Activated CD8-positive, alpha-beta memory T cell treated with anti-CD3 and anti-CD28 coated beads for 4 hours (primary cell): ENCODE measurements at places on chromosomes 6 and 20.

DNA sequence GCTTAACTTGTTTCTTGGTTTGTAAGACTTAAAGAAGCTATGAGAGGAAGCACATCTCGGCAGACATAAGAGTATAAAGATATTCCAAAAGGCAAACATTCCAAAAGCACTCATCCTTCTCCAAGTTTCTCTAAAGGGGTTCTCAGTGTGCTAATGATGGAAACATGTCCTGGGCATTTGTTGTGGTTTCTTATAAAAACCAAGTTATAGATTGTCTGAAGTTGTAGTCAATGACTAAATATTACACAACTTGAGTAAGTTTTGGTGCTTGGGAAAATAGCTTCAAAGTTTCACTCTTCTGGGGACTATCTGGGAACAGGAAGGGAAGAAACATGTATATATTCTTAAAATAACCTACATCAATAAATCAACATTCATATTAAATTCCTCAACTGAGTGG lies 128.3 kb upstream of the TBX18 start:
- no peak for DNase-seq

DNA sequence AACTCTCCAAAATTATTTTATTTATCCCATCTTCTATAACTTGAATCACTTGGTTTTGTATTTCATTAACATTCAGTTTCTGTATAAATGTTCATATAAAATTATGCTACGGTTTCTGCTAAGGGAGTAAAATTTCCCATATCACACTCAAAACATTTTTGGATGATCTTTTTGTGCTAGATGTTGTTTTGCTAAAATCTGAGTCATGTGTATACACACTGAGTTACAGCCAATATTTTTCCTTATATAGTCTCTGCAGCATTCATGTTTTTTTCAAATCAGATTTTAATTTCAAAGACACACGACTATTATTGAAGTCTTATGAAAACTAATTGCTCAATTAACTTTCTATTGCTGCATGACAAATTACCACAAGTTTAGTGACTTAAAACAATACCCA lies 54.3 kb upstream of the SLC2A12 start:
- no peak for DNase-seq

DNA sequence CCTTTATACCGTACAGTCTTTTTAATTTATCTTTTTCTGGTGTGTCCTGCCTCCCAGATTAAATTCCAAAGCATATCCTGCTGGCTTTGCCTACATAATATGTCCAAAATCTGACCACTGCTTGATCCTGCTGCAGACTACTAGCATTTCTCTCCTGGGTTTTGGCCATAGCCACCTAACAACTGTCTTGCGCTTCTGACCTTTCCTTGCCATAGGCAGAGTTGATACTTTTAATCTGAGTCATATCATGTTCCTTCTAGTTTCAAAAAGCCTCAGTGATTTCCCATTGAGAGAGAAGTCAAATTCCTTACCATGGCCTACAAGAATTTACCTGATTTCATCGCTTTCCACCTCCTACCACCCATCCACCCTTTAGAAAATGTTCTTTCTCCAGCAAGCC lies 104.8 kb downstream of the BCKDHB start:
- no peak for DNase-seq

DNA sequence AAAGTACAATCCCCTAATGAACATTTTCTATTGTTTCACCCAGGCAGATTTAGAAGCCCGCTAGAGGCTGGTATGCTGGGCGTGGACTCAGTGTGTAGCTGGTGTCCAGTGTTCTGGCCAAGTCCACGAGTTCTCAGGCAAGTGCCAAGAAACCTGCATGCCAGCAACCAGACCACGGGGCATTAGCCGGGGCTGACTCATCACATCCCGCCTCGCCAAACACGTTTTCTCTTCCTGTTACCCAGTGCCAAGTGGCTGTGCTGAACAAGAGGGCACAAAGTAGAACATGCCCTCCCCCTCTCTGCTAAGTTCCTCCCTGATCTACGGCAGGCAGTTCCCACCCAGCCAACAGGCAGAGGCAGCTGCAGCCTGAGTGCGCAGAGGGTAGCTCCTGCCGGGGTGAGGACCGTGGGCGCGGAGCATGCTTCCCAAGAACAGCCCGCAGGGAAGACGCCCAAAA lies 29.6 kb downstream of the RAMACL start:
- no peak for DNase-seq

DNA sequence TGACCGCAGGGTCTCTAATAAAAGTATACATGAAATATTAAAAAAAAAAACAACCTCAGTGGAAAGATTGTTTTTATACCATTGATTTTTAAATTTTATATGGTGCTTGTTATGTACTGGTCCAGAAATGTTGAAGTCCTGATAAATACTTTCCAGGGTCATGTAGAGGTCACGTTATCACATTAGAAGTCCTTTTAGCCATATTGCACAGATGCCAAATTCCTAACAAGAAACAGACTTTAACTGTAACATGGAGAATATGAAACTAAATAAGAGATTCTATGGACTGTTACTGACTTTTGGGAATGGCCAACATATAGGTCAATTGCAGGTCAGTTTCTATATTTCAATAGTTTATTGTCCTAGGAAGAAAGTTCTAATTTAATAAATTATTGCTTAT lies 89.0 kb downstream of the ADGRB3 start:
- no peak for DNase-seq

DNA sequence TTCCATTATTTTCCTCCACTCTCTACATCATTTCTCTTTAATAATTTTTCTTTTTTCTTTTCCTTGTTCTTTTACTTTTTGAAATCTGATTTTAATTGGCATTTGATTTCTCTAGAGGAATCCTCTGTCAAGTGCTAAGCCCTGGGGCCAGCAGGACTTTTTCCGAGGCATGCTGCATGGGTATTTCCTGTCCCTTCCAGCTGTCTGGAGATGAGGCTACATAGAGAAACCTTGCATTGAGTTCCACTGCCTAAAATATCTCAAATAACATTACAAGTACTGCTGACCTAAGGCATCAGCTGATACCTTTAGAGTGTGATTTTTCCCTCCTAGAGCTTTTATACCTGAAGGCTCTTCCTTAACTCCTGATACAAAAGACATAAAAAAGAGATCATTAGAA lies 6.2 kb downstream of the RNF217 start:
- no peak for DNase-seq

DNA sequence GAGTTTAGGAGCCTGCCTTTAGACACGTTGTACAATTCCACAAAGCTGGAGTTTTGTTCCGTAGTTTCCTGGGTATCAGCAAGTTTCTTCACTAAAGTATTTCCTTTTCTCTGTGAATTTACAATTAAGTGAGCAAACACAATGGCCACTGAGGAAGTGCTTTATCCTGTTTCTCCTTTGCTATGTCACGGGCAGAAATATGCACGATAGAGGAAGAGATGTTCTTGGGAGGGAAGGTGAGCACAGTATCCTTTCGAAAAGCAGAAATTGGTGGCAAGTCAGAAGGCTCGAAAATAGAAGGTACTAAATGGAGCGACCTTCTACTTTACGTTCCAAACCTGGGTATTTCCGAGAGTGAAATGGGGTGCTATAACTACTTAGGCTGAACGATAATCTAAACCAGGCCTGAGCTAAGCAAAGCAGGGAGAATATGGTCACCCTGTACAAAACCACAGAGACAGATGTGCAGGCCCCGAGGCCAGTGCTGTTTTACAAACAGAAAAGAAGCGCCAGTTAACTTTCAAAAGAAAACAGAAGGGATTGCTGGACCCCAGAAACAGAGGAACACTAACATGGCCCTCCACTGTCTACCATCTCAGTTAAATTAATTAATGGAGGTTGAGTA lies 259.6 kb downstream of the TBC1D7 start:
- DNase-seq: no peak

DNA sequence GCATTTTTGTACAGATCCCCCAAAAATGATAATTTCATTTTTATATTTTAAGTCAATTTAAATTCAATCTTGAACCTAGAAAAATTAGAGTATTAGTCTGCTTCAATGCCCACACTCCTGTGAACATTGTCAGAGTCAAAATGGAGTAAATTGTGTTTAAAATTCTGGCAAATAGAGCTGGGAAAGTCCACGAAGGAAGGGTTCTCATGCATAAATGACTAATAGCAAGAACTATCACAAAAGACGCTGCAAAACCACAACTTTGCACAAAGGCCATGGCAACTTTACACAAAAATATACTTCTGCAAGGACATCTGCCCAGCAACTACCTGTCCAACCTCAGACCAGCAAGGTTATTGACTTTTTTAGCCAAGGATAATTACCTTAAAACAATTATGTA lies 203.2 kb upstream of the SMLR1 start:
- DNase-seq: no peak

GRCh38 chr20:11454966-11455799 lies 462.5 kb upstream of the BTBD3 start:
- no peak for DNase-seq

DNA sequence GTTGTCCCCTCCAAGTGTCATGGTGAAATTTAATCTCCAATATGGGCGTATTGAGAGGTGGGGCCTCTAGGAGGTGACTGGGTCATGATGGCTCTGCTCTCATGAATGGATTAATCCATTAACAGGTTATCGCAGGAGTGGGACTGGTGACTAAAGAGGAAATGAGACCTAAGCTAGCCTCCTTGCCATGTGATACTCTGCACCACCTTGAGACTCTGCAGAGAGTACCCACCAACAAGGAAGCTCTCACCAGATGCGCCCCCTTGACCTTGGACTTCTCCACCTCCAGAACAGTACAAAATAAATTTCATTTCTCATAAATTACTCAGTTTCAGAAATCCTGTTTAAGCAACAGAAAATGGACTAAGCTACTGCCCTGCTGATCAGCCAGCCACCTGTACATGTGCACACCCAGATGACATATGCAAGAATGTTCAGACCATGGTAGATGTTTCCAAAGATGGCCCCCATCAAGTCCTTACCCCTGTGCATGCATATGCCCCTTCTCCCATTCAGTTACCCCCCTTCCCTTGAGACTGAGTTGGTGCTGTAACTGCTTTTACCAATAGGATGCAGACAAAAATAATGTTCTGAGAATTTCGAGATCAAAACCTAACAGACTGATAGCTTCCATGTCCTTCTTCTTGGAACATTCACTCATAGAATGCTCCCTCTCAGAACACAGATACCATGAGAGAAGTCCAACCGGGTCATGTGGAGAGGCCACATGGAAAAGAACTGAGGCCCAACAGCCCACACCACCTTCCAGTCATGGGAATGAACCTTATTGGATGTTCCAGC lies 28.4 kb downstream of the MAP3K5 start:
- DNase-seq: no peak

- no peak for DNase-seq
Measured at GRCh38 chr6:3128356-3129108, 10.0 kb downstream of the BPHL start.

- no peak for DNase-seq
Measured at GRCh38 chr6:220721-221475, 71.4 kb upstream of the DUSP22 start.

DNA sequence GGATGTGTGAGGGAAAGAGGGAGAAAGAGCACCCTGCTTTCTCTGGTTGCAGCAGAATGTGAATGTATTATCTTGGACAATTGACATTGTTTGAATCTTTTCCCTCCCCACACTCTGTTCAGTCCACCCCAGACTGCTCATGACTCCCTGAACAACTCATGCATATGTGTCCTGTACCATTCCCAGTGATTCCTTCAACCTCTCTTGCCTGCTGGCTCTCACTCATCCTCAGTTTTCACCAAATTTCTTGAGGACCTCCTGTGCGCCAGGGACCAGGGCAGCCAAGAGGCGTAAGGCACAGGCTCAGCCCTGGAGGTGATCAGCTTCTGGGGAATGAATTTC lies 5.4 kb downstream of the NOX3 start:
- DNase-seq: no peak

DNA sequence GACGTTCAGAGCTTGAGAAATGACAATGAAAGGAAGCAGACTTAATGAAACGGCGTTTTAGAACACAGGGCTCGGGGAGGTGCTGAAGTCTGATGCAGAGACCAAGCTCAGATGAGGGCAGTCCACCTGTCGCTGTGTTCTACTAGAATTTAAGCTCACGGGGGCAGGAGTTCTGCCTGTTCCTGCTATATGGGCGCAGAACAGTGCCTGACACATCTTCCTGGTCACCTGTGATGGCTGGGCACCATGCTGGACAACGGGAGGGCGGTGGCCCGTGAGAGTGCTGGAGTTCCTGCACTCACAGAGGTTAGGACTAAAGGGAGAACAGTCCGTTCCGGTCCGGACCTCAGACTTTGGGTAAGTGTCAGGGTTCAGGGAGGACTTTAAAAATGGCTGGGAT lies 130.6 kb downstream of the ERMARD start:
- no peak for DNase-seq

DNA sequence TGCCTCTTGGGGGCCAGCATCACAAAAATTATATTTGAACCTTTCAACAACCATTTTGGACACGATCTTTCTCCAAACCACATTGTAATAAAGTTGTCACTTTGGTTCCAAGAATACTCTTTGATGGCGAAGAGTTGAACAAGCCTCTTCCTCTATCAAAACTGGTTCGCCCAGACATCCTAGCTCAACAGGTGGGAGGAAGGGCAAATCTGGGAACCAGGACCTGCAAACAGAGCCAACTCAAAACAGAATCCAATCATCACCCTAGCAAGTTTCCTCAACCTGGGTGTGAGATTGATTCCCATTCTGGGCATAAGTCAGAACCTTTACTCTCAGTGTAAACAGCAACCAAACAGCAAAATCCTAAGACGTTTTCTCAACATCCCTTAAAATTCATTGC lies 141.2 kb upstream of the RREB1 start:
- DNase-seq: no peak

DNA sequence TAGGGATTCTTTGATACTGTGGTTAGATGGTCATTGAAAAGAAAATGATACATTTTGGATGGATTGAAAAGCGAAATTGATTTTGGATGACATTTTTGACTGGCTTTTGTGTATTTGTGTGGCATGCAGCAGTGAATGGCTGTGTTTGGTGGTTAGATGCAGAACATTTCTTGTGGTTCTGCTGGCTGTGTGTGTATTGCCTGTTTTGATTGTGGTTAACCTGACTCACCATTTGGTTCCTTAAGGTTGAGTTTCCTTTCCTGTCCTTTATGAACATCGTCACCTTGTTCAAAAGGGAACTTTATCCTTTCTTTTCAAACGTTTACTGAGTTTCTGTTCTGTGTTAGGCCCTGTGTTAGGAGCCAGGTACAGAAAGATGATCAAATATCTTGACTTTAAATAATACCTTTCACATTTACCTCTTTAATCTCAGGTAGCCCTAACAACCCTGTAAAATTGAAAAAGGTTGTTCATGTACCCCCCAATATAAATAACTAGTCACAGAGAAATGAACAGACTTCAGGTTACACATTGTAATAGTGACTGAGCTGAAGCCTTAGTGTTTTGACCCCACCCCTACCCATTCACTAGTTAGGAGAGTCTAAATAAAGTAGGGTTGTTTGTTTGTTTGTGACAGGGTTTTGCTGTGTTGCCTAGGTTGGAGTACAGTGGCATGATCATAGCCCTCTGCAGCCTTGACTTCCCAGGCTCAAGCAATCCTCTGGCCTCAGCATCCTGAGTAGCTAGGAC lies 23.8 kb downstream of the ANKS1A start:
- no peak for DNase-seq

GRCh38 chr6:136253734-136254133 lies 3.6 kb upstream of the MTFR2 start:
- DNase-seq: no peak

DNA sequence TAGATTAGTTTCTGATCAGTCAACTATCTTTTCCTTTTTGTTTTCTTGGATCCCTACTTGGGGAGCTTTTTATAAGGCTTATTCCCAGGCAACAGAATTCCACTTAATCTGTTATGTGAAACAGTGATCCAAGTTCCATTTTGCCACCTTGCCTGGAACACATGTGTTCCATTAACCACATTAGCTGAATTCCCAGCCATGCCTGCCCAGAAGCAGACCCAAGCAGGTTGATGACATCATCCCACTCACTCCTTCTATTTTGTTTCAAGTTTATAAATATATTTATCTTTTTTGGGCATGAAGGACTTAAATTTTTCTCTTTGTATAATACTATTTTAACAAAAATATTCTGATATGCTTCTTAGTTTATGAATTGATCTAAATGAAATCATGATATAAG lies 587.4 kb downstream of the GRIK2 start:
- DNase-seq: no peak
